ENCODE measurements at places on chromosomes 1 and 21.

DNA sequence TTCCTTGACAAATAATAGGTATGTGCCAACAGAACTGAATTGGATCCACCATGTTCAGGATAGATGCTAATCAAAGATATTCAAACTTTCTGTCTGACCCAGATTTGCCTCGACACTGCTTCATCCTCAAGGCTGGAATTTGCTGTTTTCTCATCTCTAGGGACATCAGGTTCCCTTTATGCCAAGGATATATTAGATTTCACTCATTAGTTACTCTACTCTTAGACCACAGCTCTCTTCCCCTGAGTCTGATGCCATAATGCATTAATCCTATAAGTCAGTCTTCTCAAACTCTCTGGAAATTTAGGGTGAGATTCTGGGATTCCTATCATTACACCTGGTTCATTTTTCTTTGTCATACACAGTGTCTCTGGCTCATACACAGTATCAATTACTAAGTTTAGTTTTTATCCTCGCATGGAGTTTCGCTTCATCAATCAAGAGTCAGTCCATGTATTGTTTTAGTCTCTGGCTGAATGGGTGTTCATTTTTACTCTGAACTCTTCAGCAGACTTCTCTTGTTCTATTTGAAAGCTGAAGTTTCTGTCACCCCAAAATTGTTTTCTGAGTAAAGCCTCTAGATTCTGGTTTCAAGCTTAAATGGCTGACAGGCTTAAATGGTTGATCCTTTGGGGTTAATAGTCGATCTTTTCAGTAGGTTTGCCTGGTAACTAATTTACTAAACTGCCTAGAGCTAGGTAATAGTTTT, 9.3 kb upstream of the DCAF6 start:
- DNase-seq: no peak

- DNase-seq: no peak
These were observed 117.4 kb upstream of the RAB3GAP2 start for GRCh38 chr1:220389634-220390033.

GRCh38 chr1:107691540-107691939, 273.4 kb downstream of the VAV3 start:
- DNase-seq: no peak

- no peak for DNase-seq
These were observed 186.9 kb downstream of the MATN1 start for GRCh38 chr1:30536530-30536929.

DNA sequence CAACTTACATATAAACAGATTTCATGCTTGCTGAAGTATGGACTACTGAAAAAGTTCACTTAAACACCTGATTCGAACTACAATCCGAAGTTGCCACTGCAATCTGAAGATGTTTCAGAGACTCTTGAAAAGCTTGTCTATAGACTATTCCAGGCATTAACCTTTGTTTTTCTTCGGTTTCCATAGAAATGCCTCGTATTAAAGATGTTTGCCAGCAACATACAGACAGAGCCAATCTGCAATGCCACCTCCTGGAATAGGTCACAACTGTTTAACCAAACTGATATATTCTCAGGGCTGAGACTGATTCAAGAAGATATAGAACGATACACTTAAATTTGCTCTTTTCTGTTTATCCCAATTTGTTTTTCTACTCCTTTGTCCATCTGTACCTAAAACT, 28.9 kb upstream of the DMRTB1 start:
- no peak for DNase-seq

DNA sequence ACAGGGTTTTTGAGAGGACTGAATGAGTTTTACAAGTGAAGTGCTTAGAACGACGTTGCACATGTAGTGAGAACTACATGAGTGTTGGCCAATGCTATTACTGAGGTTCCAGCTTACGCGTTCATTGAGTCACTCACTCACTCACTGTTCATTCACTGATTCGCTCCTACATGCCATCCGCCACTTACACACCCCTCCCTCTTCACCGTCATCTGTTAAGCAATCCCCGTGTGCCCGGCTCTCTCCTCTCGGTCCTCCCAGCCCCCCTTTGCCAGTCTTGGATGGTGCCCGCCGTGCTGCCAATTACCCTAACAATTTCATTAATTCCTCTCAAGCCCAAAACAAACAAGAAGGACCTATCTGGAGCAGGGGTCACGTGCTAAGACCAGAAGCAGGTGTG, 27.3 kb upstream of the EPHA2 start:
- DNase-seq: no peak

Data from cerebellar cortex (tissue), 1 donor.